IMR-90 (cell line): ENCODE measurements at places on chromosomes 4 and X. TPM values are rescaled to one million over a fixed set of nuclear protein-coding genes. Genes with fewer than 3 reads are reported as not detected.
A peak's percentile ranks its signal among the peaks of the same experiment; 100 is the strongest.

ANAPC4 gene
- polyA plus RNA-seq = 9.6 and 12.4 TPM in 2 replicates

DNA sequence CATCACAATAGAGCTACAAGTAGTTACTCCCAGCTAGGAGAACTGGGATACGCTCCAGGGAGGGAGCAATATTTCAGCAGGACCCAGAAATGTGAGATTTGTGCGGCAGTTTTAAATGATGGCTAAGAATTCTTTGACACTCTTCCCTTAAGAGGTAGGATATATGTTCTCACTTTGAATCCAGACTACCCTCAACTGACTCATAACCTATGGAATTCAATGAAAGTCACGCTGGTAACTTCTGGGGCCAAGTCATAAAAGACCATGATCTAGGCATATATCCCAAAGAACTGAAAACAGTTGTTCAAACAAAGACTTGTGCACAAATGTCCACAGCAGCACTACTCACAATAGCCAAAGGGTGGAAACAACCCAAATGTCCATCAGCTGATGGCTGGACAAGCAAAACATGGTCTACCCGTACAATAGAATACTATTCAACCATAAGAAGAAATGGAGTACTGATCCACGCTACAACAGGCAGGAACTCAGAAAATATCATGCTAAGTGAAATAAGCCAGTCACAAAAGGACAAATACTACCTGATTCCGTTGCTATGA is 10.5 kb downstream of the CD99L2 start:
- peak; percentile 45 for DNase-seq
- H3K36me3 ChIP-seq = no peaks in the 10 kb centered on the region
- H3K27me3 ChIP-seq = no peaks in the 10 kb centered on the region
- H3K27ac ChIP-seq = no peak overlapping the region

DNA sequence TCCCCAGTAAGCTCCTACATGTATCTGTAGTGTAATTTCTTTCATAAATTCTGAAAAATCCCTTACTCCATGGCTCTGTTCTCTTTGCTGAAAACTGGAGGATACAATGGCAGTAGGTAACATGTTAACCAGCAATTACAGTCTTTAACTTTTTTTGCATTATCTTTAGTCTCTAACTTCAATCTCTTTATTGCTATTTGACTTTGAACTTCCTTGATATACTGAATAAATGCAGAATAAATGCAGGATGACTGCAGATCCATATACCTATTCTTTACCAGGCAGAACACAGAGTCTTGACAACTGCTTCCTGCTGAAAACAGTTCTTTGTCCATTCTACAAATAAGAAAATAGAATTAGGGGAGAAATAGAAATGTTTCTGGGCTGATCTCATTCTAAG is 101.3 kb downstream of the SLC7A11 start:
- H3K36me3 ChIP-seq = no peaks in the 10 kb centered on the region
- no peak overlapping the region for H3K4me3 ChIP-seq
- no peak overlapping the region for H3K27ac ChIP-seq
- no peaks in the 10 kb centered on the region for H3K4me1 ChIP-seq
- no peak for DNase-seq

DNA sequence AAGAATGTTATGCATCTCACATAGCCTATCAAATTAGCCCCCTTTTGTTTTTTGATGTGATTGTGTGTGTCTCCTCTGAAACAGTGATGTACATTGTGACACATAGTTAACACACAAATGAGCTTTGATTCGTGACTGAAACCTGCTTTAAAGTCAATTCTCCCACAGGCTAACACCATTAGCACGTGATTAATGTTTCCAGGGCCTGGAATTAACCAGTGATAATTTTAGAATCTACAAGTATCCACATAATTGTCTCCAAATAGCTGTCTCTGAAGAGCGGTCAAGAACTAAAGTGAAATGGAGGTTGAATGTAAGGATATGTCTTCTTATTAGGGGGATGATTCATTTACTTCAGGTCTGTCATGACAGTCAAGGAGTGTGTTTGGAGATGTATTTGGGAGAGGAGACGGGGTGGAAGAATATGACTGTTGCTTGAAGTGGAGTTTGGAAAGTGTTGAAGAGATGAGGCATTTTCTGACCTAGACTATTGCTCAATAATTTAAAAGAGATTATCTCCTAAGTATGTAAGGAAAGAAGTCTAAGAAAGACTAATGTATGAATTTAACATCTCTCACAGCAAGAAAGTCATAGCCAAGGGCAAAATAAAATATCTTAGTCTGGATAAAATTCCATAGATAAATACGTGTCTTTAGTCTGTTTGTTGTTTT is 13.7 kb upstream of the RASGEF1B start:
- no peak for DNase-seq
- H3K4me3 ChIP-seq = no peak overlapping the region
- H3K27ac ChIP-seq = no peak overlapping the region
- H3K4me1 ChIP-seq = no peaks in the 10 kb centered on the region

DNA sequence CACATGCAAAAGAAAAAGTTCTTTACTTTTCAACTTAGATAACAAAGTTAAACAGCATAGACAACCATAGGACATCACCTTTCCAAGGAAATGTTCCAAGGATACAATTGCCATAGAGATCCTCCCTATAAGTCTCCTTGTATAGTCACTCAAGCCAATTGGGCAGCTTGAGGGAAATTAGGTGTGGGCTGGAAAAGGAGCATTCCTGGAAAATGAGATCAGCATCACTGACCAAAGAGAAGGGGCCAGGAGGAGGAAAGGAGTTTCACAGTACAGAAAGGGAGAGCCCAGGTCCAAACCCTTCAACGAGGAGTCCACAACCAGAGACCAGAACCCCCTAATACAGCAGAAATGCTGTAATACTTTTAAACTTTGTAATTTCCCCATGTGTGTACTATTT is 91.5 kb upstream of the PPARGC1A start:
- no peak overlapping the region for H3K27ac ChIP-seq
- peaks cover 4% of the 10 kb centered on the region; the same call in 1 of the 2 replicates for H3K4me1 ChIP-seq
- H3K4me3 ChIP-seq = no peak overlapping the region
- H3K36me3 ChIP-seq = no peaks in the 10 kb centered on the region
- DNase-seq = peak; percentile 55

DNA sequence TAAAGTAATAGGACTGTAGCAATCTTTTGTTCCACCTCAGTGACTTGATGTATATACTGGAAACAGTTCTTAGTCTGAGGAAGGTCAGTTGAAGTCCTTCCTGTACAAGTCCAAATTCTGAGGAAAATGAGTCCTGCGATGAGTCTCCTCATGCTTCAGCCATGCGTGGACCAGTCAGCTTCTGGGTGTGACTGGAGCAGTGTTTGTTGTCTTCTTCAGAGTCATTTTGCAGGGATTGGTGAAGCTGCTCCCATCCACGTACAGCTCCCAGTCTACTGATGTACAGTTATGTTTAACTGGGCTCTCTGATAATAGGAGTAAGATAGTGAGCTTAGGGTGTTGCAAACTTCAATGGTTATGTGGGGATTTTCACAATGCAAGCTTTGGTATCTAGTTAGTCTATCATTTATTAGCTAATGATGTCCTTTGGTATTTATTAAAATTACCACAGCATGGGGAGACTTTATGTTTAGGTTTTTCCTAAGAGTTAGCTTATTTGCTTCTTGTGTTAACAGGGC is 3.4 kb downstream of the UGT2B17 start:
- no peaks in the 10 kb centered on the region for H3K27me3 ChIP-seq
- H3K27ac ChIP-seq = no peak overlapping the region
- no peak for DNase-seq

ATP1B4 gene
- not detected in 2 replicates for polyA plus RNA-seq
